ENCODE measurements at places on chromosomes 12 and 14.

DNA sequence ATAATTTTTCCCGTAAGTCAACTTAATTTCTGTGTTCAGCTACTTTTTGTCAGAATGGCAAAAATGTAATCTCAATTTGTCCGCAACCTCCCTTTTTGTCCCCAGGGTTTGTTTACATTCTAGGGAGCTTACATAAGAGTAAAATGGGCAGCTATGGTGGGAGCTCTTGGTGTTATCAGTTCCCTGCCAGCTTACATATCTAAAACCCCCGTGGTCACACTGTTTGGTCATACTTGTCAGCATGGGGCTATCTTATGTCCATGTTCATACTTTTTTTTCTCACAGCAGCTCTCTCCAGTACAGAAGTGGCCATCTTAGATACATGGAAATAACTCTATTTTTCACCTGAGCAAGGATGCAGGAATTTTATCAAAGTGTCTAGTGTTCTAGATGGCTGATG is 16.7 kb downstream of the SLCO1C1 start:
- no peak for DNase-seq

DNA sequence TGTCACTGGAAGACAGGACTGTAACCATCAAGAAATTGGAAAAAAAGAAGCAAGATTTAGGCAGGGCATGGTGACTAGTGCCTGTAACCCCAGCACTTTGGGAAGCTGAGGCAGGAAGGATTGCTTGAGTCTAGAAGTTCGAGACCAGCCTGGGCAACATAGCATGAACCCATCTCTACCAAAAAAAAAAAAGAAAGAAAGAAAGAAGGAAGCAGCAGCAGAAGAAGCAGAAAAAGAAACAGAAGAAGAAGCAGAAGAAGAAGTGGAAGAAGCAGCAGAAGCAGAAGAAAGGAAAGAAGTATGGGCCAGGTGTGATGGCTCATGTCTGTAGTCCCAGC is 30.5 kb upstream of the LGALS3 start:
- DNase-seq = no peak

DNA sequence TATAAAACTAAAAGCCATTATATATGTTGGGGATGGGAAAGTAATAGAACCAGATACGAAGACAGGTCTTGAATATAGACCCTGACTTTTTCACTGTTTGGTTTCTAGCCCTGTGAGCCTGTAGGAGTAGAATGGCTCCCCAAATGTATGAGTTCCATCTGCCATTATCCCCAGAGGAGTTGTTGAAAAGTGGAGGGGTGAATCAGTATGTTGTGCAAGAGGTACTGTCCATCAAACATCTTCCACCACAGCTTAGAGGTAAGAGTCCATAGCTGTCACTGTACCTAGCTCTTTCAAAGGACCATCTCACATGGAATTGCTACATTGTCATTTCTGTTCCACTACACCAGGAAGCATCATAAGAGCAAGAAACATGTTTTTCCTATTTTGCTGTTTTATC is 1.1 kb downstream of the NCAPD2 start:
- DNase-seq = no peak

GRCh38 chr12:49632401-49632800 is 9.0 kb downstream of the PRPF40B start:
- no peak for DNase-seq

DNA sequence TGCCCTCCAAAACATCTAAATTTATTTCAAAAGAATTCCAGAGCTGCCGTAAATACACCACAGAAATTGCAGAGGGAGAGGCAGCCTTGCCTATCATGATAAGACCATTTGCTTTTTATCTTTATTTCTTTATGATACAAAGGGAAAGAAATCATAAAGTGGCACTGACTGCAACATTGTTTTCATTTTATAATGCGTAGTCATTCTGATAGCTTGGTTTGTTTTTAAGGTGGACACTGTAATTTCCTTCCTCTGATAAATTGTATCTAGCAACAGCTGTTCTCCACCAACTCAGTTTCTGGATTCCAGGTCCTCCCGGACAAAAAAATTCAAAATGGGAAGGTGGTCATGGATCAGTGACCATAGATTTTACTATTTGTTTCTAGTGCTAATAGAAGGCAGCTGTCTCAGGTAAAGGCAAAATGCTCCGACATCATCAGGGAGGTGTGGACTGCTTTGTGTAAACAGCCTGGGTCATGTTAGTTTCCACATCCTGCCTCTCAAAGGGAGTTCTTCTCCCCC is 623 bp upstream of the TSPAN8 start:
- DNase-seq = no peak

Measured in ovary (tissue), 10 donors.